ENCODE measurements at places on chromosomes 6 and 20. TPM values are rescaled to one million over a fixed set of nuclear protein-coding genes. Genes with fewer than 3 reads are reported as not detected.

DNA sequence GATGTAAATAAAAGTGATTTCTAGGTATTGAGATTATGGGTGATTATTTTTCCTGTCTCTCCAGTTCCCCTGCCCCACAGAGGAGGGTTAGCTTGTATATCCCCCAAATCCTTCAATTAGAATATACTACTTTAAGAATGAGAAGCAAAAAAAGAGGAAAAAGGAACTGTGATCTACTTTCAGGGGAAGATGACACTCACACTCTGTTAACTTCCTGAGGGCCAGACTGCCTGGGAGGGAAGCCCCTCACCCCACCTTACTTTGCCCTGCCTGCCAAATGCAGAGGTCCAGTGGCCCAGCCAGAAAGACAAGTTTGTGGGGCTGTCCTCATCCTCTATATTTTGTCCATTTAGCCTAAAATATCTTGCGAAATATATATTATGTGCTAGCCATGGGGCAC lies 9.2 kb upstream of the LY86 start:
- no peak for DNase-seq

- DNase-seq: peak; percentile 35
Observed at GRCh38 chr6:24274441-24275083, 83.3 kb downstream of the DCDC2 start.

- DNase-seq: peak; percentile 13
Observed at GRCh38 chr6:121666814-121667213, 231.4 kb downstream of the GJA1 start.

DNA sequence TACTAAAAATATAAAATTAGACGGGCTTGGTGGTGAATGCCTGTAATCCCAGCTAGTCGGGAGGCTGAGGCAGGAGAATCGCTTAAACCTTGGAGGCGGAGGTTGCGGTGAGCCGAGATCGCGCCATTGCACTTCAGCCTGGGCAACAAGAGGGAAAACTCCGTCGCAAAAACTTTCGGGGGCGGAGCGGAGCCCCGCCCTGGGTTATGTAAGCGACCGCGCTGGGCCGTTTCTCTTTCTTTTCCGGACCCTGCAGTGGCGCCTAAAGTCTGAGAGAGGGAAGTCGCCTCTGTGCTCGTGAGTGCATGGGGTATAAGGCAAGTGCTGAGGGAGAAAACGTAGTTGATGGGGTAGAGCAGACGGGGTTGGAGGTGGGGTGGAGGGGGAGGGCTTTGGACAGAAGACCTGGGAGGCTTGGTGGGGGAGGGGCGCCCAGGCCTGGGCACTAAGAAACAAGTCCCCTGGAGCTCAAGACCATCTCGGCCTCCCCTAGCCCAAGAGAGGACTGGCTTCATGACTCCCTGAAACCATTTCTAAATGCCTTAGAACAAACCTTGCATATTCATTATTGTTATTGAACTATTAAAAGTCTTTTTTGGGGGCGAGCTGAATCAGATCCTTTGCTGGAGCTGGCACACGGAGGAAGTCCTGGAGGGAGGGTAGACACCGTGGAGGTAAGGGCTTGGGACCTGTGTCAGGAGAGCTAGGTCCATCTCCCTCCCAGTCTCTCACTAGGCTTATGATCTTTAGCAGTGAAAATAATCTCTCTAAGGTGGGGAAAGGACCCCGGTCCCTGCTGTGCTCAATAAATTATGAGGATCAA lies 2.7 kb upstream of the MICA start:
- peak; percentile 79 for DNase-seq

- peak; percentile 64 for DNase-seq
Observed at GRCh38 chr6:142112451-142113061, 20.2 kb upstream of the GJE1 start.

- DNase-seq: no peak
Observed at GRCh38 chr20:37257988-37258387, 3.6 kb downstream of the GHRH start.

DNA sequence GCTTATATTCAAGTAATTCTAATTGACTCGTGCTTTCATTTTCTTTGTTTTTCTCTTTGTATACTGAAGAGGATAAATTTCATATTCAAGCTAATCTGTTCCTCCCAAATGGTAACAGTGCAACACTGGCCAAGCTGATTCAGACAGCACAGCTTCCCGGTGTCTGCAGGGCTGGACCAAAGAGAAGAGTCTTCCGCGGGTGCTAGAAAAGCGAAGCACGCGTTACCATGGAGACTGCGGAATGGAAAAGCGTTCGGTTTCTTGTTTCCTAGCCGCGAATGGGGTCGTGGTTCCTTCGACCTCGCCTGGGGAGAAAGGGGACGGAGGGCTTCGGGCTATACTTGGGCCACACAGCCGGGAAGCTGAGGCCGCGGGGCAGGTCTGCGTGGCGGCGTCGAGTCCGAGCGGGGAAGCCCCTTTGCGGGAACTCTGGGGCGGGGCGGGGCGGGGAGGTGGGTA lies 6.2 kb upstream of the ZNF311 start:
- DNase-seq: no peak

- DNase-seq: no peak
Observed at GRCh38 chr6:74213995-74214394, 518.0 kb downstream of the CD109 start.

- no peak for DNase-seq
Observed at GRCh38 chr6:51045548-51045947, 226.9 kb downstream of the TFAP2B start.

DNA sequence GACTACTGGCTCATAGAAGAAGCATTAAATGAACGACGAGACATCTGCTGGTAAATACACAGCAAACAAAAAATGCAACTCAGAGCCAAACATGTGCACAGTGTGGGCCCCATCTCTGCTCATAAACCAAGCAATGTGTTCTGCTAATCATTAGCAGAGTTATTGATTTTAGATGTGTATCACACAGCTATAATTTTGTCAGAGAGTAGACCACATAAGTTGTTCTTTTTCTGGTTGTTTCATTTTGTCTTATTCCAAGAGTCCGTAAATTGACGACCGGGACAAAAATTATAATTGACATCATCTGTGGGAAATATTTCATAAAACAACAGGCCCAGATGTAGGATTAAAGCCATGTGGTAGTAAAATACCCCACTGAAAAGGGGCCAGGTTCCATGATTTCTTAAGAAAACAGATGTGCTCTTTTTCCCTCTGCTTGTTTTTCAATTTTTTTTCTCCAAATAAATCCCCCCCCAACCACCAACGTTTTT lies 423.6 kb downstream of the HAO1 start:
- DNase-seq: peak; percentile 33

- no peak for DNase-seq
Observed at GRCh38 chr6:23316131-23316530, 746.8 kb downstream of the HDGFL1 start.

DNA sequence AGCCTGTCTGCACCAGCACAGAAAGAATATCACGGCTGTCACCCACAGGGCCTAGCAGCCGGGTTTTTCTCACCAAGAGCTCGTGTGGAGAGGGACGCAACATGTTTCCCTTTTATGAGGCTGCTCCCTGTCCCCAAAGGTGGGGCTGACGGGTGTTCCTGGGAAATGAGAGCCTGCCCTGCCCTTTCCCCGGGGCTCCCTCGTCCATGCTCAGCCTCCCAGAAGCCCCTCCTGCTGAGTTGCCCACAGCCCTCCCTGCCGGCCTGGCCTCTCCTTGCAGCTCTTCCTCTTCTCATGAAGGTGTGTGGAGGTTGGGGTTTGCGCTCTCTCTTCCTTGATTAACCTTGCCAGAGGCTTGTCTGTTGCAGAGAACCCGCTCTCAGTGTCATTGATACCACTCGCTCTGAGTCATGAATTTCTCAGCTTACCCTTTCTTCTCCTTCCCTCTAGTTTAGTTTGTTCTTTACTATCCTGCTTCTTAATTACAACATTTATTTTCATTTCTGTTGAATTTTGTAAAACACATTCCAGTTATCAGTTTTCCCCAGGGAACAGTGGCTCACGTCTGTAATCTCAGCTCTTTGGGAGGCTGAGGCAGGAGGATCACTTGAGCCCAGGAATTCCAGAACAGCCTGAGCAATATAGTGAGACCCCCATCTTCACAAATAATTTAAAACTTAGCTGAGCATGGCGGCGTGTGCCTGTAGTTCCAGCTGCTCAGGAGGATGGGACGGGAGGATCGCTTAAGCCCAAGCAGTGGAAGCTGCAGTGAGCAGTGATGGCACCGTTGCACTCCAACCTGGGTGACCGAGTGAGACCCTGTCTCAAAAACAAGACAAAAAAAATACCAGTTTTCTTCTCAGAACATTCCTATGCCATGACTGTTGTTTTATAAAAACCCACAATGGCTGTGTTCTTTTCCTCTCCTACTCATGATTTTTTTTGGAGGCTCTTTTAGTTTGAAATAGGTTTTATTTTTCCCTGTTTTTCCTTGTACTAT lies 103.8 kb downstream of the TMEM242 start:
- no peak for DNase-seq

DNA sequence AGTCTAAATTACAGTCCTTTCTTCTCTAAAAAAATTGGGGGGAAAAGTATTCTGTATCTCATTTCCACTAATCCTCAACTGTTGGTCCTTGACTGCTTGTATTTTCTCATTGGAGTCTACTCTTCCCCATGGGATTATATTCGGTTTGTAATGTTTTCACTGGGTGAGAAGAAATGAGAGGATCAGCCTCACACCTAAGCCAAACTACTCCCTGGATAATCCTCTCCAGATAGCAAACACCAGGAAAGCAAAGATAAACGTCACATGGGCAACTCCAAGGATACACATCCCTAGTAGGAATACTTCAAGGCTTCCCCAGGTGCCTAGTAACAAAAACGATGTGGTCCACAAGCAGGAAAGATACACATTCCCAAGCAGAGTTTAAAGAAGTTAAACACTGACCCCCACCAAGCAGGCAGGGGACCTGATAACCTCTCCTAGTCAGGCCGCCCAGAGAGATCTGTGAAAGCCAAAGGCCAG lies 53.9 kb upstream of the SOX4 start:
- no peak for DNase-seq

GRCh38 chr6:165941249-165941775 lies 226.3 kb downstream of the TBXT start:
- DNase-seq: no peak

- DNase-seq: no peak
Observed at GRCh38 chr20:38159957-38160756, 4.9 kb downstream of the TGM2 start.

DNA sequence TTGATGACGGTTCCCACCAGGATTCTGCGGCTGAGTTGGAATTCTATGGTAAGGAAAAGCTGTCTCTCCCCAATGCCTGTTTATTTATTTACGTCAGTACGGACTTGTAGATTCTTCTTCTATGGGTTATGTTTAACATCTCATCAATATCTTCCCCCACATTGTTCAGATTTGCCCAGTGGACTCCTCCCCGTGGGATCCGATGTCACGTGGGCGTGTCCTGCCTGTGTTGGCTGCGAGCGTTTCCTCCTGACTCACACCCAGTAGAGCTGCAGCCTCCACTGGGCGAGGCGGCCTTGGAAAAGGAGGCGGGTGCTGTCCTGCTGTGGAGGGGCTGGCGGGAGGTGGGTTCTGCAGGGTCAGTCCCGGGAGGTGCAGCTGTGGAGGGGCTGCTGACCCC lies 46.8 kb upstream of the SLCO4A1 start:
- DNase-seq: peak; percentile 67

- peak; percentile 96 for DNase-seq
Observed at GRCh38 chr6:42746463-42747391, 824 bp upstream of the TBCC start.

GRCh38 chr20:46215913-46216707 lies 92.2 kb downstream of the CDH22 start:
- peak; percentile 47 for DNase-seq

DNA sequence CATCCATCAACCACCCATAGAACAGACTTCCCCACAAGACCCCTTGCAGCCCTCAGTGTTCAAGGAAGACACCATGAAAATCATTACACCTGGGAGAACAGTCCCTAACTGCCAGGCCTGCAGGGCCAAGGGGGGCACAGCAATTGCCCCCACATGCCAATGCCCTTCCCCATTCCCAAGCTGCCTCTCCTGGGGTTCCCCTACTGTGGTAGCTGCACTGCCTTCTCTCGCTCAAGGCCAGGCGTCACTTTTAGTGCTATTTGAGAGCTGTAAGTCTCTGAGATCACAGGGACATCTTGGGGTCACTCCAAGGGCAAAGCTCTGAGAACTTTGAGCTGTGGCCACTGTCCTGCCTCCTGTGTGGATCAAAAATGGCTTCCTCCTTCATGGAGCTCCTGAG lies 6.0 kb upstream of the ACSS1 start:
- peak; percentile 24 for DNase-seq

DNA sequence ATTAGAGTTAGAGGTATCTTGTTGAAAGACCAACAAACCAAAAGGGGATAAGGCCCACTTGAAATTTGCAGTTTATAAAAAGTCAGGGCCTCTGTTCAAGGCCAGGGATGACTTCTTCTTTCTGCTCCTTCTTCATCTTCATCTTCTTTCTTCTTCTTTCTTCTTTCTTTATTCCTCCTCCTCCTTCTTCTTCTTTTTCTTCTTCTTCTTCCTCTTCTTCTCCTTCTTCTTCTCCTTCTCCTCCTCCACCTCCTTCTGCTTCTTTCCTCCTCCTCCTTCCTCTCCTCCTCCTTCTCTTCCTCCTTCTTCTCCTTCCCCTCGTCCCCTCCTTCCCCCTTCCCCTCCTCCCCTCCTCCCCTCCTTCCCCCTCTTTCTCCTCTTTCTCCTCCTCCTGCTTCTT lies 18.4 kb upstream of the ZNF292 start:
- no peak for DNase-seq

- no peak for DNase-seq
Observed at GRCh38 chr20:11261533-11262000, 587.8 kb upstream of the JAG1 start.

GRCh38 chr20:41655962-41656618 lies 37.9 kb upstream of the CHD6 start:
- DNase-seq: peak; percentile 39

- no peak for DNase-seq
Observed at GRCh38 chr6:12717356-12717755, 789 bp downstream of the PHACTR1 start.

GRCh38 chr6:101434601-101435000 lies 41.1 kb downstream of the GRIK2 start:
- no peak for DNase-seq

- DNase-seq: peak; percentile 29
Observed at GRCh38 chr20:3371754-3372153, 35.7 kb downstream of the DNAAF9 start.

C6orf132 gene
- total RNA-seq: 40.2 TPM

APOBEC2 gene
- not detected for total RNA-seq

PROKR2 gene
- not detected for total RNA-seq

LPIN3 gene
- 193 TPM for total RNA-seq

TRIM38 gene
- 4.1 TPM for total RNA-seq

CALHM6 gene
- total RNA-seq: not detected

ZBTB46 gene
- total RNA-seq: 4.1 TPM

TJAP1 gene
- 8.7 TPM for total RNA-seq

LGSN gene
- total RNA-seq: not detected

IL17A gene
- not detected for total RNA-seq

CAPN11 gene
- total RNA-seq: not detected

OXT gene
- total RNA-seq: not detected

POM121L2 gene
- not detected for total RNA-seq

BPI gene
- not detected for total RNA-seq

ARFRP1 gene
- total RNA-seq: 103 TPM

STK4 gene
- 16.5 TPM for total RNA-seq

DNMT3B gene
- not detected for total RNA-seq

CNR1 gene
- 4.3 TPM for total RNA-seq

GNRH2 gene
- total RNA-seq: not detected

HACE1 gene
- 4.9 TPM for total RNA-seq

All from stomach (tissue), 19 donors.